ENCODE measurements at places on chromosomes 12 and 14.

DNA sequence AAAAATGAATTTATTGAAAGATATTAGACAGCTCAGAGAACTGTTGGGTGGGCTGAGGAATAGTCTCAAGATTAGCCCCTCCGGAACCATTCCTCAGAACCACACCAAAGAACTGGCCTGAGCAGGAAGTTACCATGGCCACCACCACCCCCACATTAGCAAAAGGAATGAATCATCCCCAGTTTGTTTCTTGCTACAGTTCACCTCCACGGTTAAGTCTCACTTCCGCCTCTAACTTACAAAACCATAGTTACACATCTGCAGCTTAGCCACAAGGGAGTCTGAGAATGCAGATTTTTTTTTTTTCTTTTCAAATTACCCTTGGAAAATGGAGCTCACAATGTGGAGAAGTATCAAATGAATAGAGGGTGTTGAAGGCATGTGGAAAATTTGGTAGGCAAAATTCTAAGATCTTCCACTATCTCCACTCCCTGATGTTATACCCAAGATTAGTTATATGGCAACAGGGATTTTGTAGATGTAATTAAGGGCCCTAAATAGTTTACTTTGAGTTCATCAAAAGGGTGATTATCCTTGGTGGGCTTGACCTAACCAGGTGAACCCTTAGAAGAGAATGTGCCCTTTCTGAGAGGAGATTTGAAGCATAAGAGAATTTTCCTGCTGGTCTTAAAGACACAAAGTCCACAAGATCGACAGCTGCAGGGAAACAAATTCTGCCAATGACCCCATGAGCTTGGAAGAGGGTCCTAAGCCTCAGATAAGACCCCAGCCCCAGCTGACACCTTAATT, 129.8 kb upstream of the KRR1 start:
- H3K4me1 ChIP-seq = no peaks in the 10 kb centered on the region
- H3K27me3 ChIP-seq = no peaks in the 10 kb centered on the region
- DNase-seq = no peak
- no peaks in the 10 kb centered on the region for H3K36me3 ChIP-seq
- no peak overlapping the region for H3K27ac ChIP-seq

GRCh38 chr12:51409846-51410245, 14.8 kb upstream of the SLC4A8 start:
- H3K4me1 ChIP-seq = peaks cover 7% of the 10 kb centered on the region
- H3K4me3 ChIP-seq = no peak overlapping the region
- no peaks in the 10 kb centered on the region for H3K36me3 ChIP-seq
- H3K27me3 ChIP-seq = no peaks in the 10 kb centered on the region
- peak; percentile 66 for DNase-seq
- H3K27ac ChIP-seq = peak overlapping the region; percentile 67

GRCh38 chr14:102819747-102820330, 42.6 kb downstream of the TRAF3 start:
- H3K27ac ChIP-seq = no peak overlapping the region
- H3K27me3 ChIP-seq = no peaks in the 10 kb centered on the region
- H3K4me1 ChIP-seq = peaks cover 5% of the 10 kb centered on the region
- no peak overlapping the region for H3K4me3 ChIP-seq

DNA sequence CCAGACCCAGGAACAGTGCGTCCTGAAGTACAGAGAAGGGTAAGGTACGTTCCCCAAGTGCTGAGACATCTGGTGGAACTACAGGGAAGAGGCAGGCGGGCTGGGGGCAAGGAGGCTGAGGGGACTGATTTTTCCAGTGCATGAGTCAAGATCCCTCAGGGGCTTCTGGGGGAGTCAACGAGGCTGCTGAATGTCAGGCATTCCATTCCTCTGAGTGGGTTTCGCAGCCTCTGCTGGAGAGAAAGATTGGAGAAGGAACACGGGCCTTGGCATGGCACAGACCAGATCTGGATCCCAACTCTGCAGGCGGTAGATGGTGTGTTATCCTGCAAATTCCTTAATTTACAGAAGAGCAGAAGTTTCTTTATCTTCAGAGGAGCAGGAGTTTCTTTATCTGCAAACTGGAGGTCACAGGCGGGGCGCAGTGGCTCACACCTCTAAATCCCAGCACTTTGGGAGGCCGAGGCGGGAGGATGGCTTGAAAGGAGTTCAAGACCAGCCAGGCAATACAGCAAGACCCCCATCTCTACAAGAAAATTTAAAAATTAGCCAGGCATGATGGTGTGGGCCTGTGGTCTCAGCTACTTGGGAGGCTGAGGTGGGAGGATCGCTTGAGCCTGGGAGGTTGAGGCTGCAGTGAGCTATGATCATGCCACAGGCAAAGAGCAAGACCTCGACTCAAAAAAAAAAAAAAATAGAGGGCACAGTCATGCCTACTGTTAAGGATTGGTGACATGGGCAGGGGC, 132.6 kb upstream of the MAP1LC3B2 start:
- H3K27me3 ChIP-seq = no peaks in the 10 kb centered on the region
- H3K4me3 ChIP-seq = no peak overlapping the region
- DNase-seq = peak; percentile 55
- no peaks in the 10 kb centered on the region for H3K36me3 ChIP-seq
- H3K27ac ChIP-seq = peak overlapping the region; percentile 40

DNA sequence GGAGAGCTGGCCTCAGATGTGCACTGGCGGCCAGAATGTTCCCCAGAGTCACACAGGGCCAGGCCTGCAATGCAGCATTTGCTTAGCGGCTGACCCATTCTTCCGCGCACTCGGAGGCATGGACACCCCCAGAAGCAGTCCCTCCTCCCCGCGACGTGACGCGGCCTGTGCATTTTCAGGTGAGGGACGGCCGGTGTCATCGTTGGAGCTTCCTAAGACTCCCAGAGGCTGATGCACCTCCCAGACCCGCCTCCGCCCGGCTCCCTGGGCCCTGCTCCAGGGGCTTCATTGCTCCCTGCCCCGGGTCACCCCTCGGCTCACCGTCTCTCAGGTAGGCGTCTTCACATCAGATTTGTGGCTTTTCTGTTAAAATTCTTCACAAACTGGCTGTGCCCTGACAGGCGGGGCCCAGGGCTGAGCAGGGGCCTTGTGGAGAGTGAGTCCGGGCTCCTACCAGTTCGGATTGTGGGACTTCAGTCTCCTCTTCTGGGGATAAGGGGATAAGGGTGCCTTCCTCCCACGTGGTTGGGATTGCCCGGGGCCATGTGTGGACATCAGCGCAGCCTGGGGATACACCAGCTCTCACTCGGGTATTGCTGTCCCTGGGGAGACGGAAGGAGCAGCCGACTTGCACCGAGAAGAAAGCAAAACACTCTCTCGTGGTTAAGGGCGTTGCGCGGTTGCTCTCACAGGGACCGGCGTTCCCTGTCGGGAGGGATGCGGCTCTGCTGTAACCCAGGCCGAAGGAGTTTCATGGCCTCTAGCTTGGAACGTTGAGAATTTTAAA, 249.1 kb downstream of the ADGRD1 start:
- no peaks in the 10 kb centered on the region for H3K4me1 ChIP-seq
- no peak overlapping the region for H3K27ac ChIP-seq
- H3K4me3 ChIP-seq = no peak overlapping the region
- no peak for DNase-seq

- no peak for DNase-seq
- H3K4me1 ChIP-seq = peaks cover 6% of the 10 kb centered on the region
- H3K27ac ChIP-seq = peak overlapping the region; percentile 74
- H3K27me3 ChIP-seq = no peaks in the 10 kb centered on the region
Observed at GRCh38 chr12:604956-605355, 58.3 kb downstream of the NINJ2 start.

- H3K4me1 ChIP-seq = no peaks in the 10 kb centered on the region
- no peak for DNase-seq
- H3K4me3 ChIP-seq = no peak overlapping the region
- H3K27ac ChIP-seq = no peak overlapping the region
- H3K36me3 ChIP-seq = no peaks in the 10 kb centered on the region
- H3K27me3 ChIP-seq = no peaks in the 10 kb centered on the region
Observed at GRCh38 chr14:93527203-93527607, 96.5 kb downstream of the UNC79 start.

GRCh38 chr14:37157987-37158386, 14.4 kb downstream of the SLC25A21 start:
- DNase-seq = no peak
- H3K4me1 ChIP-seq = no peaks in the 10 kb centered on the region
- H3K27me3 ChIP-seq = no peaks in the 10 kb centered on the region
- H3K4me3 ChIP-seq = no peak overlapping the region

- H3K4me3 ChIP-seq = no peak overlapping the region
- H3K36me3 ChIP-seq = no peaks in the 10 kb centered on the region
- no peak overlapping the region for H3K27ac ChIP-seq
Observed at GRCh38 chr12:113062502-113063395, 6.2 kb downstream of the DTX1 start.

GRCh38 chr12:116080415-116080814, 197.1 kb downstream of the MED13L start:
- no peak overlapping the region for H3K4me3 ChIP-seq
- H3K4me1 ChIP-seq = peaks cover 16% of the 10 kb centered on the region
- H3K36me3 ChIP-seq = no peaks in the 10 kb centered on the region
- H3K27ac ChIP-seq = no peak overlapping the region

- H3K36me3 ChIP-seq = no peaks in the 10 kb centered on the region
- no peaks in the 10 kb centered on the region for H3K4me1 ChIP-seq
- H3K27ac ChIP-seq = no peak overlapping the region
- H3K4me3 ChIP-seq = no peak overlapping the region
Observed at GRCh38 chr12:126210026-126210425, 1144.8 kb downstream of the AACS start.

DNA sequence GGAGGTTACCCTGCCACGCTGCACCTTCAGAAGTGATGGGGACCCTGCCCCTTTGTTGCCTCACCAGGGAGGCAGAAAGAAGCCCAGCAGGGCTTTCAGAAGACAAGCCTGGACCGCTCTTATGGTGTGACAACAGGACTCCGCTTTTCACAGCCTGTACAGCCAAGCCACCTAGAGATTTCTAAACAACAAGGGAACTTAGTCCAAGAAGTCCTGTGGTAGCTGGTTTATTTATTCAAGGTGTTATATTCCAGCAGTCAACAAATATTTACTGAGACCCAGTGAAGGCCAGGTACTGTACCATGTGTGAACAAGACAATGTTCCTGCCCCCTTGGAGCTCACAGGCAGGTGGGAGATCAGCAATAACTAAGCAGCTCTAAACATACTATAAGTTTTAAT, 4.0 kb upstream of the TMEM229B start:
- H3K4me1 ChIP-seq = no peaks in the 10 kb centered on the region
- no peak for DNase-seq
- H3K36me3 ChIP-seq = no peaks in the 10 kb centered on the region
- no peaks in the 10 kb centered on the region for H3K27me3 ChIP-seq
- no peak overlapping the region for H3K4me3 ChIP-seq

DNA sequence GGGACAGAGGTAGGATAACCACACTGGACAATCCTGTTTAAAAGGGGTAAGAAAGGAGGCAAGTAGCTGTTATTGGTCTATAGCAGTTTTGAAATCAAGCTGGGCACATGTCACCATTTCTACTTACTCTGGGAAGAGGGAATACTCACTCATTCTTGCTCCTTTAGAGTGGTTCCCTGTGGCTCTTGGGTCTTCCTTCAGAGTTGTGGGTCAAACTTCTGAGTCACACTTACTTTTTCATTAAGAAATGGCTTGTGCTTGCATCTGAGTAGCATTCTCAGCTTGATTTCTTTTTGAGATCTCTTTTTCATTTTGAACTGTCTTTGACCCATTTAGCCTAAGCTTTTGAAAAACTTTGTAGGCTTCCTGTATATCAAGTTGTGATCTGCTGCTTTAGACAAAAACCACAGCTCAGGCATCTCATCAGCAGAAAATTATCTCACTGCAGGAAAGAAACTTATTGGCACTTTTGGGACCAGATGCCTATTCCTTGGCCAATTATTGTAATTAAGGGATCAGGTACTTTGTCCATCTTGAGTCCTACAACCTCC, 122.2 kb downstream of the AEBP2 start:
- H3K27me3 ChIP-seq = no peaks in the 10 kb centered on the region
- no peaks in the 10 kb centered on the region for H3K36me3 ChIP-seq
- DNase-seq = no peak
- H3K27ac ChIP-seq = no peak overlapping the region

DNA sequence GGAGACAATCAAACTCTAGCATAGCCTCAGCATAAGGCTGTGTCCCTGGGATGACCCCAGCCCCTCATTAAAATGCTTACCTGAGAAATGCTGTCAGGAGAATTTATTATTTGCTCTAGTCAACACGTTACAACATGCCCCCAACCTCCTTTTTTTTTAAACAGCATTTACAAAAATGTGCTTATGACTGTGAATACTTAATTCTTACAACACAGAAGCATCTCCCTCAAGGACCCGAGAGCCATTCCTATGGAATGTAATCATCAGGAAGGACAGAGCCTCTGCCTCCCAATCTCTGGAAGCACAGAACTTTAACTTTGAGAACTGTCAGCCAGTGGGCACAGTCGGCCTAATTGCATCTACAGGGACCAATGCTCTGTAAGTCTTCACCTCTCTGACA, 136.6 kb upstream of the OVCH1 start:
- peak overlapping the region; percentile 69 for H3K27ac ChIP-seq
- no peaks in the 10 kb centered on the region for H3K36me3 ChIP-seq
- peaks cover 13% of the 10 kb centered on the region for H3K4me1 ChIP-seq

DNA sequence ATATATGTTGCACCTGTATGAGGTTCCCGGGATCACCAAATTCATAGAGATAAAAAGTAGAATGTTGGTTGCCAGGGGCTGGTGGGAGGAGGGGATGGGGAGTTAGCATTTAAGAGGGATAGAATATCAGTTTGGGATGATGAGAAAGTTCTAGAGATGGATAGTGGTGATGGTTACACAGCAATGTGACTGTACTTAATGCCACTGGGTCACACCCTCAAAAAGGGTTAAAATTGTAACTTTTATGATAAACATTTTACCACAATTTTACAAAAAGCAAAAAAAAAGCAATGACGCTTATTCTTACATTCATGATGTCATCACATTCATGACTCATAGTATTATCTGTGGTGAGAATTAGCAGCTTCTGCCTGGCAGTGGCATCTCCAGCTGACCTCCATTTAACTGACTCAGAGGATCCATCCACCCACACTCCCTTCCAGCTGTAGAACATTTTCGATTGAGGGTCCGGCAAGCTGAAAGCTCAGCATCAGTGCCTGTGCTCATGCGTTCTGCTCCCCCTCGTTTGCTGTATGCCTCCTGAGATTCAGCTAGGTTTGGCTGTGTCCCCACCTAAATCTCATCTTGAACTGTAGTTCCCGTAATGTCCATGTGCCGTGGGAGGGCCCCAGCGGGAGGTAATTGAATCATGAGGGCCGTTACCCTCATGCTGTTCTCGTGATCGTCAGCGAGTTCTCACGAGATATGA, 64.8 kb upstream of the TMEM260 start:
- H3K27me3 ChIP-seq = no peaks in the 10 kb centered on the region
- H3K4me3 ChIP-seq = no peak overlapping the region
- no peak for DNase-seq
- H3K4me1 ChIP-seq = peaks cover 9% of the 10 kb centered on the region
- no peaks in the 10 kb centered on the region for H3K36me3 ChIP-seq

GRCh38 chr12:117165342-117165741, 24.9 kb downstream of the FBXO21 start:
- no peaks in the 10 kb centered on the region for H3K4me1 ChIP-seq
- H3K27me3 ChIP-seq = no peaks in the 10 kb centered on the region
- H3K36me3 ChIP-seq = peaks cover 62% of the 10 kb centered on the region
- H3K4me3 ChIP-seq = no peak overlapping the region
- no peak for DNase-seq
- no peak overlapping the region for H3K27ac ChIP-seq

Data from cardiac muscle cell (in vitro differentiated cells and primary cell).